ENCODE measurements at places on chromosomes 11 and 22. TPM values are rescaled to one million over a fixed set of nuclear protein-coding genes. Genes with fewer than 3 reads are reported as not detected.
A peak's percentile ranks its signal among the peaks of the same experiment; 100 is the strongest.

Gene FXYD2
- total RNA-seq, result not detected

Gene SERGEF
- 31.7 TPM for total RNA-seq

Gene TMPRSS5
- not detected for total RNA-seq

Gene NXPE2
- total RNA-seq, result not detected

Gene NXPE1
- total RNA-seq, result not detected

Gene MS4A5
- total RNA-seq, result not detected

Gene NRGN
- total RNA-seq, result 2.7 TPM

DNA sequence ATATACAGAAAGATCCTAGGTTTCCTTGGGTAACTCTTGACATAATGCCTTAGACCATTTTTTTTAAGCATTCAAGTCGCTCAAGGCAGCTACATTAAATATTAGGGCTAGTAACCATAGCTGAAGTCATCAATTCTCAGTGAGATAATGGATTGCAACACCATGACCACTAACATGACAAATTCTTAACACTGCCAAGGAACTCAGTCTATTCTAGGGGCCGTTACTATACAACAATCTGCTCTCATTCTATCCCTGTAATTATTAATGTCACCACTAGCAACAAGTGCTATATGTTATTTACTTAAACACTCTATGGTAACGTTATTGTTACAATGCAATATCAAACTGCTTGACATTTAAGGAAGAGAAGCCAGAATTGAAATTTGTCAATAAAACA lies 3.2 kb upstream of the STK33 start:
- no peak for DNase-seq

DNA sequence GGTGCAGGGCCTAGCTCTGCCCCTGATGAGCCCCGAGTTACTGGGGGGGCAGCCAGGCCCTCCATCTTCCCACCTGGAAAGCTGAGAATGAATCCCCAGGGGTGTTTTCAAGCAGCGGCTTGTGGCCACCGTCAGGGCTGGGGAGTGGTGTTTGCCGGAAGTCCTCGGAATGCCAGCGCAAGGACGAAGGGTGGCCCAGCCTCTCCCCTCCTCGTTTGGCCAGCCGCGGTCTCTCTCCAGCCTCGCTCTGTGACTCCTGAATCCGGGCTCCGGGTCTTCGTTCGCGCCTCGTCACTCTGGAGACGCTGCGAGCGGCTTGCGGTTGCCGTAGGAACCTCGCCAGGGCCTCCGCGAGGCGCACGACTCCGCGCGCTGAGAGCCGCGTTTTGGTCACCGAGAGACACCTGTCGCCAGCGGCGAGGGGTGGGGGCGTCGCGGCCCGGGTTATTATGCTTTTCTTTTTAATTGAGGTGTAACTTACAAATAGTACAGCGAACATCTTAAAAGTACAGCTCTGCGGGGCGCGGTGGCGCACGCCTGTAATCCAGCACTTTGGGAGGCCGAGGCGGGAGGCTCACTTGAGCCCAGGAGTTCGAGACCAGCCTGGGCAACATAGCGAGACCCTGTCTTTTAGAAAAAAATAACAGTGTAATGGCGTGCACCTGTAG lies 6.3 kb upstream of the KDELR3 start:
- peak; percentile 83 for DNase-seq

DNA sequence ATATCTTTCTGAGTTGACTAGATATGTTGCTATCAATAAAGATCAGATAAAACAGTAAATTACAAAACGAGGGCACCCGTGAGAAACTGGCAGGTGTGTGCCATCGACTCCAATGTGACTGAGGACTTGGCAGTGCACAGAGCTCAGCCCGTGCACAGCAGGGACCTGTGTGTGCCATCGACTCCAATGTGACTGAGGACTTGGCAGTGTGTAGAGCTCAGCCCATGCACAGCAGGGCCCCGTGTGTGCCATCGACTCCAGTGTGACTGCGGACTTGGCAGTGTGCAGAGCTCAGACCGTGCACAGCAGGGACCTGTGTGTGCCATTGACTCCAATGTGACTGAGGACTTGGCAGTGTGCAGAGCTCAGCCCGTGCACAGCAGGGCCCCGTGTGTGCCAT lies 347.2 kb upstream of the B3GAT1 start:
- DNase-seq, result no peak

GRCh38 chr11:77001613-77002012 lies 32.6 kb upstream of the B3GNT6 start:
- no peak for DNase-seq

- no peak for DNase-seq
Observed at GRCh38 chr11:14587258-14587657, 56.3 kb upstream of the PDE3B start.

GRCh38 chr11:72753341-72754148 lies 1.3 kb upstream of the ARAP1 start:
- DNase-seq, result no peak

DNA sequence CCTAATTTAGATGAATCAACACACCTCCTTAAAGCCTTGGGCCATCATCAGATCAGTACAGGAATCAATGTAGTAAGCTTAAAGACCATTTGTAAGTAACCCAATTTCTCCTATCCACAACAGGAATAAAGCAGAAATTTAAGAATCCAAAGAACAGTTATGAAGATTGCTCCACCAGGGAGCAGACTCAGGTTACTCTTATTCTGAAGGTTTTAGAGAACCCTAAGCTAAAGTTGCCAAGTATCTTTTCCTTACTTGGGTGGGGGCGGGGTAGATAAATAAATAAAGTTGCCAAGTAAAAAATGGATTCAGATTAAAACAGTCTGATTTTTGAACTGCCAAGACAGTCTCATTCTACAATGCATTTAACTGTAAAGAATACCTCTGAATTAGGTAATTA lies 18.1 kb downstream of the CKAP5 start:
- no peak for DNase-seq

- DNase-seq, result peak; percentile 84
Observed at GRCh38 chr22:29306835-29307595, 565 bp downstream of the GAS2L1 start.

- no peak for DNase-seq
Observed at GRCh38 chr11:105723269-105723668, 113.4 kb downstream of the GRIA4 start.

DNA sequence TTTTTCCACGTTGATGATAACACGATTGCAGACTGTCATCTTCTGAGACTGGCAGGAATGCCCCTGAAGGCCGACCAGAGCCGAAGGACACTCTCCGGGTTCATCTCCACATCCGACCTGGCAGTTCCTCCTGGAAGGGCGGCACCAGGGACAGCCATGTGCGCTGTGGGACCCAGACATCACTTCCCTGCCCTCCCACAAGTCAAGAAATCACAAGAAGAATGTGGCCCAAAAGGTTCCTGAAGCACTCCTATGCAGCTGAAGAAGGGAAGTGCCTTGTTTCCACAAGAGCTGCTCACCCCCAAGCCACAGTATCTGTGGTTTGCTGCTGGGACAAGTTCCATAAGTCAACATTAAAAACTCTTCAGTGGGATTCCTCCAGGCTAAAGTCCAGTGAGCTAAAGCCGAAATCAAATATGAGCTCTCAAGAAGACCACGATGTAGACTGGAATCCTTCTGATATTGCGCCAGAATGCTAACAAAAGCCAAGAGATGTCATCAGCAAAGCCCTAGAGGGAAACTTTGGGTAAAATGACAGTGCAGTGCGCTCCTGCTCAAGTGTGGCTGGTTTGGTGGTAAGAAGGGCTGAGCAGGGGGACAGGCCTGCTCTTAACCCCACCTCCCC lies 21.2 kb downstream of the PACSIN2 start:
- DNase-seq, result no peak

DNA sequence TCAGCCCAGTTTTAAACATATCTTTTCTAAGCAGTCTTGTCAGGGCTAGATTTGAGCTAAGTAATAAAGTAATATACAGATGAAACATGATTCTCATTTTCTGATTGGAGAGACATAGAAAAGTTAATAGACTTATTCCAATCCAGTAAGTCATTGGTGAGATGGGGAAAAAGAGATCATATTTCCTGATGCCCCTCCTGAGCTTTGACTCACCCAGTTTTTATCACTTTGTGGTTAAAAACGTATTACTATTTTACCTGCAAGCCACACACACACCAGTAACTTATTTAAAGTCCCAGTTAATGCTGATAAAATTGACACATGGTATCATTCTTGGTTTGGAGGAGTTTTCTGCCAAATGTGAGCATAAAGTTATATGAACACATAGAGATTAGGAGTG lies 306.8 kb downstream of the CADM1 start:
- DNase-seq, result no peak

DNA sequence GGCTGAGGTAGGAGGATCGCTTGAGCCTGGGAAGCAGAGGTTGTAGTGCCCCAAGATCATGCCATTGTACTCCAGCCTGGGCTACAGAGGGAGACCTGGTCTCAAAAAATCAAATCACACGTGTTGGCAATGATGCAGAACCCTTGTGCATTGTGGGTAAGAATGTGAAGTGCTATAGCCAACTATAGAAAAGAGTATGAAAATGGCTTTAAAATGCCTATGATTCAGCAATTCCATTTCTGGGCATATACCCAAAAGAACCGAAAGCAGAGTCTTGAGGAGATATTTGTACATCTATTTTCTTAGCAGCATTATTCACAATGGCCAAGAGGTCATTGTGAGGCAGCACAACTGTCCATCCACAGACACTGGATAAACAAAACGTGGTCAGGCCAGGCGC lies 2.6 kb upstream of the FADS3 start:
- no peak for DNase-seq

- DNase-seq, result no peak
Observed at GRCh38 chr11:78654071-78654470, 79.4 kb upstream of the NARS2 start.

GRCh38 chr11:68684385-68685356 lies at the start of gene GAL:
Gene GAL, plus strand, starts transcription at chr11:68684544. Its CDS starts 380 bp downstream, at chr11:68684924.
- DNase-seq, result peak; percentile 46

DNA sequence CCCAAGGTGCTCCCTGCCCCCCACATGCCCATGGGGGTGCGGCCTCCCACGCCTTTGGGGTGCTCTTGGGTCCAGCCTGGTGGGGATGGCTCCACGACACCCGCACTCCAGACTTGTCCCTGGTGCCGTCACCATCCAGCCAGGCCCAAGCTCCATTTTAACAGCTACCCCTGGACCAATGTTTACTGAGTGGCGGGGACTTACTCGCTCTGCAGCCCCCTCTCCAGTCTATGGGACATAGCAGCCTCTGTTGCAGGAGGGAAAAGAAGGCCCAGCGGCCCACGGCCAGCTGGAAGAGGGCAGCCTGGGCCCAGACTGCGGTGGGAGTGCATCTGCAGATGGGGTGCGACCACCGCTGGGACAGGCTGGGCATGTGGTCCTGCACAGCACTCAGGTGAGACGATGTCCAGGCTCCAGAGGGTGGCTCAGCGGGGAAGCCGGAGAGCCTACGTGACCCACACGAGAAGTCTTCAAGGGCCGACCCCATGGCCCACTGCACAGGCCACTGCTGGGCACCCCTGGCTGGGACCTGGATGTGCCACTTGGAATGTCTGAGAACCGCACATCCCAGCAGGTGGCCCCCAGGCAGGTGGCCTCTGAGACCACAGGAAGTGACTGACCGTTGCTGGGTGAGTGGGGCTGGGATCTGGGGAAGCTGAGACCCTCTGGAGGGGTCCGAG lies 18.1 kb downstream of the IL17REL start:
- DNase-seq, result peak; percentile 2

GRCh38 chr22:44396021-44396726 lies 83.4 kb upstream of the SHISAL1 start:
- no peak for DNase-seq

- DNase-seq, result no peak
Observed at GRCh38 chr22:20198557-20199319, 47.9 kb upstream of the CCDC188 start.

DNA sequence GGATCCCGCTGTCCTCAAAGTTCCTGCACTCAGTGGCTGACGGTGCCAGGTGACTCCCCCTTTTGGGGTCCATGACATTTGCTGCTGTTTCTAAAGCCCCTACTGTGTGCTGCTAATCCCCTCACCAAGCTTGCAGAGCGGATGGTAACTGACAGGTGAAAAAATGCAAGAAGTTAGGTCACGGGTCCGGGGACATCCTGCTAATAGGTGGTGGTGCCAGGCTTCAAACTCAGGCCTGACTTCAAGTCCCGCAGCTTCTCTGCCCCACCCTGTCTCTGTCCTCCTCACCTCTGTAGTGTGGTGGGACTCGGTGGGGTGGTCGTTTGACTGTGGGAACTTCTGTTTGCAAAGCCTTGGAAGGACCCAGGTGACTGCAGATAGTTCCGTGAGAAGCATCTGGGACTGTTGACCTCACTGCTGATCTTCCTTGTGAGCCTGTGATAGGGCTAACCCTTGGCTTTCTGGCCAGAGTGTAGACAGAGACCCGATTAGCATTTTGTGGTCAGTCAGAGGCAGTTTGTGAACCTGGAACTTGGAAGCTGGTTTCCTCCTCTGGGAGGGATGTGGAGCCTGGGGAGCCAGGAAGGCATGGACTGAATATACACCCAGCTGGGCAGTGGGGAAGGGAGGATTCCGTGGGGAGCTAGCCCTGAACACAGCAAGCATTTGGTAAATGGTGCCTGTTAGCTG lies 115.4 kb upstream of the OR4B1 start:
- DNase-seq, result no peak

DNA sequence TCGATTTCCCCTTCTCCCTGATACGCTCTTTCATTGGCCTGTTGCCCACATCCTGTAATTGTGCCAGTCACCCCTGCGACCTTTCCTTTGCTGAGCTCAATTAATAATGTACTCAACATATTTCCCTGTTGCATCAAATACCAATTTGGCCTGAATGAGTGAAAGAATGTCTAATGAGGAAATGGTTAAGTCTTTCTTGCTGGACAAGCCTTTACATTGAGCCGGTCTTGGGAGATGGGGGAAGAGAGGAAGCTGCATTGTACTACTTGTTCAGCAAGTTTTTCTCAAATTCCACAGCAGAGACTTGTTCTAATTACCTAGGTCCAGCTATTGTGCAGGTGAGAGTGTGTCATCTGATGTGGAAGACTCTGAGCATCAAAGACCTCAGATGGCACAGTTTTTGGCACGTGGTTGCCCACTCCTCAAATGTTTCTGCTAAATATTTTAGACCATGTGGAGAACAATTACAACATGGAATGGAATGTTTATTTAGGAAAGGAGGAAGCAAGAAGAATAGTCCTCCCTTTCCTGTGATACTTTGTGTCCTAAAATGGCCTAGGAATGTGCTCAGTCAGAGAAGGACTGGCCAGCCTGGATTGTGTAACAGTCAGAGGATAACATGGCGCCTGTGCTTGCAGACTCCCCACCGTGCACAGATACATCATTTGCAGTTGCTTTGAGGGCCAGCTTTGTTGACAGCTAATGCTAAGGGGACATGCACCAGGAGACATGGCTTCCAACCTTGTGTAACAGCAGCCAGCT lies 129.5 kb upstream of the E2F8 start:
- DNase-seq, result peak; percentile 17
